Colonic mucosa (tissue), 4 donors: ENCODE measurements at places on chromosomes 5 and 9. TPM values are rescaled to one million over a fixed set of nuclear protein-coding genes. Genes with fewer than 3 reads are reported as not detected.

Gene TEX48
- total RNA-seq: not detected

Gene CAMK4
- total RNA-seq: 2.4 TPM

Gene PTGES
- total RNA-seq: 5.1 TPM

Gene SPINK4
- 214 TPM for total RNA-seq
